ENCODE measurements at places on chromosomes 6 and 20.
A peak's percentile ranks its signal among the peaks of the same experiment; 100 is the strongest.

DNA sequence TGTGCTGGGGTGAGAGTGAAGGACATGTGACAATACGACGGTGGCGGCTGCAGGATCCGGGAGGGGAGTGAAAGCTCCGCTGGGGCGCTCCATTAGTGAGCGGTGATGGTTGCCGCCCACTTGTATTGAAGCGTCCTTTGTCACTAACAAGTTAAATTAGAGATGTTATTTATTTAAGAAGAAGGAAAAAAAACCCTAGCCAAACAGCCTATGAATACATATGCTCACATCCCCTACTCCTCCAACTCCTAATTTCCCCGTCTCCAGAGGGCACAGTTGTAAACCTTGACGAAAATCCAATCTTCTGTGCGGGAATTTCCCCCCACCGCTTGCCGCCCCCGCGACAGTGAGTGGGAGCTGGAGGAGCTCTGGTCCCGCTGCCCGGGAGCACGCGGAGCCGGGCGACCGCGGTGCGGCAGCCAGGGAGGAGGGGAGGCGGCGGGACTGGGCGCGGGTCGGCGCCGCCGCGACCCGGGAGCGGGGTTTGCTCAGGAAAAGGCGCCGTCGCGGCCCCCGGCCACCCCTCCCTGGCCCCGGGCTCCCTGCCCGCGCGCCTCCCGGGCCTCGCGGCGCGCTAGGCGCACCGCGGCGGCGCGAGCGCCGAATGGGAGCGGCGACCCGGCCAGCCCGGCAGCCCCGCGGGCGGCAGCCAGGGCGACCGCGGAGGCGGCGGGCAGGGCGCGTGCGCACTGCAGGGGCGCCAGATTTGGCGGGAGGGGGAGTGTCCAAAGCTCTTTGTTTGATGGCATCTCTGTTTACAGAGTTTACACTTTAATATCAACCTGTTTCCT, at the start of gene MYB:
Gene MYB (plus strand): TSS at position 767 of the 791 bp plus-strand sequence. CDS start 206 bp downstream, outside the sequence.
- DNase-seq, result no peak

GRCh38 chr6:148530976-148531375, 188.3 kb downstream of the SASH1 start:
- no peak for DNase-seq

DNA sequence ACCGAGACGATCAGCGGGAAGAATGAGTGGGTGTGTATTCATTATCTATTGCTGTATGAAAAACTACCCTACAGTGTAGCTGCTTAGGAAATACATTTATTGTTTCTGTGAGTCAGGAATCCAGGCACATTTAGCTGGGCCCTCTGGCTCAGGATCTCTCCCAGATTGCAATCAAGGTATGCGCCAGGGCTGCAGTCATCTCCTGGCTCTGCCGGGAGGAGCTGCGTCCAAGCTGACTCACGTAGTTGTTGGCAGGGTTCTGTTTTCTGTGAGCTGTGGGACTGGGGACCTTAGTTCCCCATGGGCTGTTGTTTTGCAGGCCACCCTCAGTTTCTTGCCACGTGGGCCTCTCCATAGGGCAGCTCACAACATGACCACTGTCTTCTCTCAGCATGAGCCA, 68.2 kb upstream of the FUCA2 start:
- peak; percentile 79 for DNase-seq

- no peak for DNase-seq
Observed at GRCh38 chr20:40634891-40635290, 54.1 kb downstream of the MAFB start.

- DNase-seq, result no peak
Observed at GRCh38 chr20:22576733-22577514, 7.4 kb downstream of the FOXA2 start.

DNA sequence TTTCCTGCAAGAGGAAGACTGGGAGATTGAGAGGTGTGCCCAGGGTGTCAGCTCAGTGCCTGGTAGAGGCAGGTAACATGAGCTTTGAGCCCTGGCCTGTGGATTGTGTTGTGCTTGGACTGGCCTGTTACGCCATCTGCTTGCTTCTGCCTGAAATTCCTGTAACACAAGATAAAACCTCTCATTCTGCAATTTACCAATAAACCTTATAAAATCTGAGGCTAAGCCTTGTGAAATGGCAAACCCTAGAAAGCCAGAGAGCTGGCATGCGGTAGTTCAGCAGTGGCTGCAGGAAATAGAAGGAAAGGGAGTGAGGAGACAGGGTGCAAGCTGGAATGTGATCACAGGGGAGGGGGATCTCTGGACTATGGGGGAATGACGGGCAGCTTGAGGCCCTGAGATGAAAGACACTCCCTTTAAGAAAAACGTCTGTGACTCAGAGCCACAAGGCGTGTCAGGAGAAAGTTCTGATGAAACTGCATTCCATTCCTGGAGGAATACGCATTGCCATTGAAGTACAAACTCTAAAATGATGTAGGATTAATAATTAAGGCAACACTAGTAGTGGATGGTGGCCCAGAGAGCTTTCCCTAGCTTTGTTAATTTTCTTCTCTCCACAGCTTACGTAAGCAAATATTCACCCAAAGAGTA, 26.3 kb upstream of the TFAP2A start:
- peak; percentile 53 for DNase-seq

DNA sequence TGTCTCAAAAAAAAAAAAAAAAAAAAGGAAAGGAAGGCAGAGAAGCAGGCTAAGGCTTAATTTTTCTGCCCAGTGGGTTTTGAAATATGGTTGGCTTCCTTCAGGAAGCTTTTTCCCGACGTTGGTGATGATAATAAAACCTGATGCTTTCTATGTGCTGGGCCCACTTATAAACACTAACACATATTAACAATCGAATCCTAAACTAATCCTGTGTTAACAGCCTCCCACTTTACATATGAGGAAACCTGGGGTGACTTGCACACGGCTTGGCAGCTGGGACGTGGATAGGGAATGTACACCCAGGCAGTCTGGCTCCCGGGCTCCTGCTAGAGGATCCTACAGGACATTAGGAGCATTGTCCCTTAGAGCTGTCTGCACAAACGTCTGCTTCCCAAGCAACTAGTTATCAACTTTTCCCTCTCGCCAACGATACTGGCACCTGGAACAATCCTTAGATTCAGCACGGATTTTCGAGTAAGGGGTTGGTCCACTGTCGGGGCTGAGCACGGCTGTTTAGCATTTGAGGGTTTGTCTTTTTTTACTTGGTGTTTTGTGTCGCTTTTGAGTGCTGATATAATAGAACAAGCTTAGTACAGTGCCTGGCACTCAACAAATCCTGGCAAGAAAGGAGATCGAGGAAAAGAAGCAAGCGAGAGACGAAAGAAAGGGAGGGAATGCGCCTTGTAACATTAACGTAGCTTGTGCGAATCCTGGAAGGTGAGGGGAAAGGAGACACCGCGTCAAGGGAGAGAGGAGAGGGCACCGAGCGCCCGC, 622 bp upstream of the KIZ start:
- DNase-seq, result no peak

- no peak for DNase-seq
Observed at GRCh38 chr6:13526727-13527670, 39.6 kb upstream of the GFOD1 start.

GRCh38 chr6:33696548-33697518, 14.7 kb downstream of the UQCC2 start:
- peak; percentile 15 for DNase-seq

DNA sequence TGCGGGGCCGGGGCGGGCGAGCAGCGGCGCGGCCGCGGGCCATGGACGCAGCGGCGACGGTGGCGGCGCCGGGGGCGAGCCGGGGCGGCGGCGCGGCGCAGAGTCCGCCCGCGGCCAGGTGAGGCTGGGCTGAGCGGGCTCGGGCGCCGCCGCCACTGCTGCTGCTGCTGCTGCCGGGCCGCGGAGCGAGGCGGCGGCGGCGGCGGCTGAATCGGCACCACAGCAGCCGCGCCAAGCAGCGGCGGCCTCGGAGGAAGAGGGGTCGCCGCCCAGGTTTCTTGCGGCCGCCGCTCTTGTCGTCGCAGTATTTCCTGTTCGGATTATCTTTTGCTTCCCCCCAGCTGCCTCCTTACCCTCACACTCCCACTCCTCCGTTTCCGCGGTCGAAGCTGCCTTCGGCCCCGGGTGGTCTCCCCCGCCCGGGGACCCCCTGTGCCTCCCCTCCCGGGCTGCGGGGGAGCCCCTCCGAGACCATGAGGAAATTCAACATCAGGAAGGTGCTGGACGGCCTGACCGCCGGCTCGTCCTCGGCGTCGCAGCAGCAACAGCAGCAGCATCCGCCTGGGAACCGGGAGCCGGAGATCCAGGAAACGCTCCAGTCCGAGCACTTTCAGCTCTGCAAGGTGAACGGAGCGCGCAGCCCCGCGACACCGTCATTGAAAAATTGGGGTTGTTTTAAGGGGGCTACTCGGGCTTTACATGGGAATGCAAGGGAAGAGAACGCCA, at the start of gene STXBP5:
Gene STXBP5 (plus strand): TSS at position 358 of the 726 bp plus-strand sequence. CDS start 116 bp downstream, at position 474.
- DNase-seq, result no peak

- no peak for DNase-seq
Observed at GRCh38 chr6:116666869-116667268, 1.7 kb downstream of the ZUP1 start.

- peak; percentile 23 for DNase-seq
Observed at GRCh38 chr20:60512443-60512842, 554.2 kb downstream of the CDH26 start.

- DNase-seq, result no peak
Observed at GRCh38 chr6:42349753-42350511, 101.8 kb downstream of the TRERF1 start.

DNA sequence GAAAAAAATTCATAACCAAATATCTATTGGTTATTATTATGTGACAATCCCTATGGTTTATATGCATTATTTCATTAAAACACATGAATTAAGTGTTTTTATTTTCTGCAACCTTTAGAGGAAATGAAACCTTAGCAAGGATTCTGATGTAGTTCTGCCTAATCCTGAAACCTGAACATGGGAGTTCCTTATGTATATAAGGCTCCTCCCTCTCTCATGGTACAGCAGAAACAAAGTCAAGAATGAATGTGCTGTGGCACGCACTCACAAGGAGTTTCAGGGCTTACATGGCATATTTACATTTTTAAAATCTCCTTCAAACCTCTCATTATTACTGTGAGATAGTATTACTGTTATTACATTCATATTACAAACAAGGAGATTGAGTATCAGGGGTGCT, 426.4 kb upstream of the CITED2 start:
- no peak for DNase-seq

DNA sequence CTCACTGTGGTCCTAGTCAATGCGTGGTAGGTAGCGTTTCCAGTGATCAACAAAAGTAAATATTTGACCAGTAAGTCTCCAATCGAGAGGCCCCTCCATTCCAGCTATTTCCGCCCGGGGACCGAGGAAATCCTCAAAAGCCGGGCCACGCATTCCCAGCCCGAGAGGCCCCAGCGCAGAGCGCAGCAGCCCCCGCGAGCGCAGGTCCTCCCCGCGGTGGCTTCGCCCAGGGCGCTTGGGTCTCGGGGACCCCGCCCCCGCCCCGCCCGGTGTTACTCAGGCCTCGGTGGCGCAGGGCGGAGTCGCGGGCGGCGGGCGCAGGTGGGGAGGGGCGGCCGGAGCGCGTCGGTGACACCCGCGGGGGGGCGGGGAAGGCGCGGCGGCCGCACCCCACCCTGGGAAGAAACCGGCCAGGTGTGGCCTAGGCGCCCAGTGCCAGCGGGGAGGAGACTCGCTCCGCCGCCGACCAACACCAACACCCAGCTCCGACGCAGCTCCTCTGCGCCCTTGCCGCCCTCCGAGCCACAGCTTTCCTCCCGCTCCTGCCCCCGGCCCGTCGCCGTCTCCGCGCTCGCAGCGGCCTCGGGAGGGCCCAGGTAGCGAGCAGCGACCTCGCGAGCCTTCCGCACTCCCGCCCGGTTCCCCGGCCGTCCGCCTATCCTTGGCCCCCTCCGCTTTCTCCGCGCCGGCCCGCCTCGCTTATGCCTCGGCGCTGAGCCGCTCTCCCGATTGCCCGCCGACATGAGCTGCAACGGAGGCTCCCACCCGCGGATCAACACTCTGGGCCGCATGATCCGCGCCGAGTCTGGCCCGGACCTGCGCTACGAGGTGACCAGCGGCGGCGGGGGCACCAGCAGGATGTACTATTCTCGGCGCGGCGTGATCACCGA, at the start of gene DSP:
Gene DSP (plus strand): TSS at position 497 of the 890 bp plus-strand sequence. CDS start 245 bp downstream, at position 742.
- DNase-seq, result no peak

DNA sequence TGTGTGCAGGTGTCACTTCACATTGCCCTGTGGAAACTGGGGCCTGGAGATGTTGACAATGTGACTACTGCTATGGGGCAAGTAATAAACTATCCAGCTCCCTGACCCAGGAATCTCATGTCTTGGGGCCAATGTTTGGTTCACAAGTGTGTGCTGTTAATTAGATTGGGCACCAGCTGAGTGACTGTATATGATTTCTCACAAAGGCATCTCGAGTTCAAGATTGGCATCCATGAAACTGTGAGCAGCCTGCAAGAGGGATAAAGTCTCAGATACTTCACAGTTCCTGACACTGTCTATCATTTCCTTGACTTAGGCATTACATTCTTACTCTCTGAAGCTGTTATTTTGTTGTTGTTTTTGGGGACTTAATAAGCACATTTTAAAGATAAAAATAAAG, 264.0 kb downstream of the PRKN start:
- no peak for DNase-seq

DNA sequence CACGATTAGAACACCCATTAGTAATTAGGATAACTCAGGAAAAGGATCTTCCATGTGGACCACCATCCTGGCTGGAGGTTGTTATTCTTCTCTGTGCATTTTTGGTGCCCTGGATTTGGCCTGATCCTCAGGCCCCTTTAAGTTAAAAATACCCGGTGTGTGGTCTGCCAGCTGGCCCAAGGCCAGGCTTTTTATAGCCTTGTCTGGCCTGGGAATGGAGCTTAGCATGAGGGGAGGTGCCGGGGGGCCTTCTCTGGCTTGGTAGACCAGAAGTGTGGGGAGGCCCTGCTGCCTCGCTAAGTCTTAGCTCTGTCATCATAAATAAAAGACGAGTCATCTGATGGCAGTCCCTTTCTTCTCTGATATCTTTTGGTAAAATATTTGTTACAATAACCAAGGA, 71.4 kb downstream of the ARID1B start:
- no peak for DNase-seq

- no peak for DNase-seq
Observed at GRCh38 chr6:134010974-134011373, 41.5 kb downstream of the SLC2A12 start.

DNA sequence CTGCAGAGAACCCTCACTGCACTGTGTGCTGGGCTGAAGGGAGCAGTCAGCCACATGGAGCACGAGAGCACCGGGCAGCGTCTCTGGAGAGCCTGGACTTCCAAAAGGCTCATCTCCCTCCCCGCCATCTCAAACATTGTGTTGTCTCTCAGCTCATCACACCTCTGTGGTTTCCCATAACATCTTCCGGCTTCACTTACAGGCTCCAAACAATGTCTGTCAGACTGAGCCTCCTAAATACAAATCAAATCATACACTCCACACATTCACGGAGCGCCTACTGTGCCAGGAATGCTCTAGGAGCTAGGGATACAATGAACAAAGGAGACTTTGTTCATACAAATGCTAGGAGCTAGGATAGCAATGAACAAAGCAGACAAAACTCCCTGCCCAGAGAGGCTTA, 398.0 kb downstream of the RNGTT start:
- no peak for DNase-seq

- DNase-seq, result no peak
Observed at GRCh38 chr6:2872423-2873358, 30.4 kb downstream of the SERPINB9 start.

All from AG04450 (cell line).